Psoas muscle (tissue), 8 donors: ENCODE measurements at places on chromosomes 7 and 10. TPM values are rescaled to one million over a fixed set of nuclear protein-coding genes. Genes with fewer than 3 reads are reported as not detected.

SPDYE6 gene
- total RNA-seq, result not detected

GRCh38 chr7:102097601-102098161 lies 189.0 kb upstream of the SH2B2 start:
- H3K27me3 ChIP-seq, result no peaks in the 10 kb centered on the region
- H3K4me3 ChIP-seq, result no peak overlapping the region

- no peak for DNase-seq
- H3K27me3 ChIP-seq, result no peaks in the 10 kb centered on the region
- no peaks in the 10 kb centered on the region for H3K36me3 ChIP-seq
- no peaks in the 10 kb centered on the region for H3K4me1 ChIP-seq
- H3K4me3 ChIP-seq, result no peak overlapping the region
Observed at GRCh38 chr10:63561341-63561740, 40.1 kb downstream of the REEP3 start.

DNA sequence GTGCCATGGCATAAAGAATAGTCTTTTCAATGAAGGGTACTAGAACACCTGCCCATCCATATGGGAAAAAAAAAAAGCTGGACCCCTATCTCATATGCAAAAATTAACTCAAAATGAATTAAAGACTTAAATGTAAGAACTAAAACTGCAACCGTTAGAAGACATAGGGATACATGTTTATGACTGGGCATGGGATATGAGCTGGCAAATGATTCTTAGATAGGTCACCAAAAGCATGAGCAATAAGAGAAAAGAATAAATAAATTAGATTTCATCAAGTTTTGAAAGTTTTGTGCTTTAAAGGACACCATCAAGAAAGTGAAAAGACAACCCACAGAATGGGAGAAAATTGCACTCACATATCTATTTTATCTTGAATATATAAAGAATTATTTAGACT lies 222.0 kb downstream of the ADK start:
- H3K27ac ChIP-seq, result no peak overlapping the region
- no peak overlapping the region for H3K4me3 ChIP-seq
- no peaks in the 10 kb centered on the region for H3K36me3 ChIP-seq
- H3K4me1 ChIP-seq, result no peaks in the 10 kb centered on the region

ANKRD1 gene
- total RNA-seq, result 3,204 TPM

DNA sequence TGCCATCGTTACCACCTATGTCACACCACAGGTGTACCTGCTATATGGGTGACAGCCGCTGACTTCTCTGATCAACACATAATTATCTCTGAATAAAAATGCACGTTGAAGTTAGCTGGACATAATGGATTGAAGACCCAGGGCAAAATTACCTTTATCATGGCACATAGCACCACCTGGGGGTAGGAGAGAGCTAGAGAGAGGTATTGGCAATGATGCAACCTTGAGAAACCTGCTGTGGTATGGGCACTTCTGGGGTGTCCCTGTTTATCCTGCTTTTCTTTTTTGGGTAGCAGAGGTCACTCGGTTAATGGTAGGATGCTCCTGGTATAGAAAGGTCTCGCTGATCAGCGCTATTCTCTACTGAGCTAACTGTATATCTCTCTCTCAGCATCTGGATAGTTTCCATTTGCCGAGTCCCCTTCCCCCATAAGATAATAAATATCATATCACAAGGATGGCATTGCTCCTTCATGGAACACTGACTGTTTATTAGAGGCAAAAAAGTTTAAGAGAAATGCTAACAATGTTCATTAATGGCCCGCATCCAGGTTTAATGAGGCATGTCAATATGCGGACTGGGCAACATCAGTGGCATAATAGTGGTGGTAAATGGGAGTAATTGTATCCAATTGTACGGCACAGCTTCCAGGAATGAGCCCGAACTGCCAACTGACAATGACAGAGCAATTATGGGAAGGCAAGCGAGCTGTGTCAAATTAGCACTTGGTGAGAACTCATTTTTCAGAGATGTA lies 323.1 kb downstream of the TFEC start:
- no peak for DNase-seq
- no peaks in the 10 kb centered on the region for H3K4me1 ChIP-seq
- H3K27ac ChIP-seq, result no peak overlapping the region
- H3K27me3 ChIP-seq, result no peaks in the 10 kb centered on the region
- no peak overlapping the region for H3K4me3 ChIP-seq

SHH gene
- not detected for total RNA-seq

FAM241B gene
- 1.1 TPM for total RNA-seq

GRCh38 chr7:94739180-94739579 lies 83.2 kb upstream of the SGCE start:
- H3K27ac ChIP-seq, result no peak overlapping the region
- H3K36me3 ChIP-seq, result no peaks in the 10 kb centered on the region
- no peak overlapping the region for H3K4me3 ChIP-seq
- no peak for DNase-seq
- no peaks in the 10 kb centered on the region for H3K4me1 ChIP-seq
- H3K27me3 ChIP-seq, result no peaks in the 10 kb centered on the region

DNA sequence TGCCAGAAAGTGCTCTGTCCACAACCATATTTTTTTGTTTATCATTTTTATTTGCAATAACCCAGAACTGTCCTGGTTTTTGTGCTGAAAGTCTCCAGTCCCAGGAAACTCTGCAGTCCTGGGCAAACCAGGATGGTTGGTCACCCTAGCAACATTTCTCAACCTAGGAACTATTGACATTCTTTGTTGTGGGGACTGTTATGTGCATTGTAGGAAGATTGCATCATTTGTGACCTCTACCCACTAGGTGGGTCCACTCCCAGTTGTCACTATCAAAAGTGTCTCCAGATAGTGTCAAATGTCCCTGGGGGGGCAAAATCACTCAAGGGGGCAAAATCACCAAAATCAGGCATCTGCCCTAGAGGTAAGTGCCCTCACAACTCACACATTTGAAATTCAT lies 14.0 kb upstream of the SRI start:
- H3K4me1 ChIP-seq, result no peaks in the 10 kb centered on the region
- H3K36me3 ChIP-seq, result no peaks in the 10 kb centered on the region
- no peak for DNase-seq
- no peak overlapping the region for H3K4me3 ChIP-seq
- no peaks in the 10 kb centered on the region for H3K27me3 ChIP-seq

PTPN20 gene
- total RNA-seq, result 3.9 TPM
